ENCODE measurements at places on chromosomes 11 and 22. TPM values are rescaled to one million over a fixed set of nuclear protein-coding genes. Genes with fewer than 3 reads are reported as not detected.

PNPLA3 gene
- 2.0 TPM for total RNA-seq

VWA5A gene
- total RNA-seq = 48.8 TPM

LDHAL6A gene
- not detected for total RNA-seq

SERPING1 gene
- total RNA-seq = 78.6 TPM

VSIG10L2 gene
- not detected for total RNA-seq

TIMM10B gene
- total RNA-seq = 48.6 TPM

SLC7A4 gene
- 4.9 TPM for total RNA-seq

SMIM35 gene
- total RNA-seq = not detected

OR4C11 gene
- not detected for total RNA-seq

SLC22A9 gene
- total RNA-seq = not detected

ANGPTL5 gene
- 0.12 TPM for total RNA-seq

CD3G gene
- total RNA-seq = 1.6 TPM

TRIM6 gene
- 1.7 TPM for total RNA-seq

INPP5J gene
- total RNA-seq = 34.4 TPM

KCTD21 gene
- total RNA-seq = 10.1 TPM

SLC1A2 gene
- total RNA-seq = 0.50 TPM

IL18 gene
- total RNA-seq = 154 TPM

AQP11 gene
- total RNA-seq = 4.0 TPM

ART1 gene
- total RNA-seq = not detected

KCNA4 gene
- total RNA-seq = not detected

NLRP14 gene
- total RNA-seq = 0.14 TPM

ARSA gene
- total RNA-seq = 84.8 TPM

AGBL2 gene
- total RNA-seq = 2.9 TPM

MMP20 gene
- not detected for total RNA-seq

TMEM121B gene
- total RNA-seq = 0.15 TPM

H19 gene
- 14.2 TPM for total RNA-seq

ZNF215 gene
- total RNA-seq = 5.6 TPM

PARVA gene
- total RNA-seq = 70.4 TPM

NDUFV1 gene
- total RNA-seq = 377 TPM

HBE1 gene
- not detected for total RNA-seq

OR2D2 gene
- total RNA-seq = 0.22 TPM

DEUP1 gene
- total RNA-seq = 0.27 TPM
